NCI-H1436 treated with DMSO at 0.1 percent for 48 hours (cell line): ENCODE measurements at places on chromosomes 5 and 9.

DNA sequence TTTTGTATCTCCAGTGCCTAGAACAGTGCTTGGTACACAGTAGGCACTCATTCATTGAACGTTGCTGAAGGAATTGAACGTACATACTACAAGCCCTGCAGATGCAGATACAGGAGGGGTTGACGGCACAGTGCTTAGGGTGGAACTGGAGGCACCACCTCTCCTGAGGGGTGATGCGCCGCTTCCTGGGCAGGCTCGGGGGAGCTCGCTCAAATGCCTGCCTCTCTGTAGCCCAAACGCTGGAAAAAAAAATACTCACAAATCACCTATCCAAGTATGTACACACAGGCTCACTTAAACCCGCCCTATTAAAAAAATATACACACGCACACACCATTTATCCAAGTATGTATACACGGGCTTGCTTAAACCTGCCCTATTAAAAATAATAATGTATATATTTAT, 536 bp upstream of the COMMD10 start:
- DNase-seq: no peak

- DNase-seq: no peak
These were observed 417.4 kb upstream of the RIOK2 start for GRCh38 chr5:97600486-97600885.

DNA sequence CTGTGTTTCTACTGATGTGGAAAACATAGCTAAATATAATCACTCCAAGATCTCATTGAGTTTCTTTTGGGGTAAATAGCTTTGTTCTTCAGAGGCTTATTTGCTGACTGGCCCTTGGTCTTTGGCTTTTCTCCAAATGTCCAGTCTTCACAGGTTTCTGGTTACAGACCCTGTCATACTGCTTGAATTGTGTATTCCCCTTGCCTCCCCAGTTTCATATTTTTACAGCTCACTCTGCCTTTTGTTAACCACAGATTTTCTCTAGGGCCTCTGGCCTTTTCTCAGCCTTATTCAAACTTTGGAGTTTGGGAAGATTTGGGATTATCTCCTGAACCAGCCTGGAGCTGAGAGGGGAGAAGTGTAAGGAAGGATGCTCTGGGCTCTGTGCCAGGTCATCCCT, 23.9 kb downstream of the ISOC1 start:
- DNase-seq: no peak

- peak; percentile 1 for DNase-seq
These were observed at the start of gene WDR41 for GRCh38 chr5:77491783-77492652. Gene WDR41 (minus strand): TSS chr5:77492316. CDS start chr5:77492220, 96 bp downstream.

DNA sequence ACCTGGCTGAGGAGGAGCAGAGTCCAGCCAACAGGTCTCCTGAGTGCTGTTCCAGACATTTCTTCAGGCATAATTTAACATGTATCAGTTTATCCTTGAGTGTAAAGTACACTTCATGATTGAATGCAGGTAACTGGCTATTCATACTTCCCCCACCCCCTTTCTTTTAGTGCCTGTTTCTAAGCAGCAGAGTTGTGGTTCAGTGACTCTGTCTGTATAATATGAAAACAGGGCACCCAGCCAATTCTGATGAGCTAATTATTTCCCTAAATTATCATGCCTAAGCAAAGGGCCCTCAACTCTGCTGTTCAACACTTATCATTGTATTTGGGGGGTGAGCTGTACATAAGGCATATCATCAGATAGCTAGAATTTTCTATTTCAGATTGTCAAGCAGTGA, 51.9 kb upstream of the ZSWIM6 start:
- peak; percentile 81 for DNase-seq

DNA sequence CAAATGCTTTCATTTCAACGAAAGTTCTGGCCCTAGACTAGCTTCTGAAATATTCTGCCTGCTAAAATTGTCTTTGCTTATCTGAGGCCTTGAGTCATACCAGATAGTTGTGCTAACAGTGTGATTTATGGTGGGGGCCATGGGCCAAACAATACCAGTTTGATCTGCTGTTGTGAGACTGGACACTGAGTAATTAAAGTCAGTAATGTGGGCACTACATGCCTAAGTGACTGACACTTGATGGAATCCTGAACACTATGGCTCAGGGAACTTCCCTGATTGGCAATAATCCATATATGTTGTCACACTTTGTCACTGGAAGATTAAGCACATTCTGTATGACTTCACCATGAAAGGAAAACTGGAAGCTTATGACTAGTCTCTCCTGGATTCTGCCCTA, 127.6 kb upstream of the CYLC2 start:
- no peak for DNase-seq

DNA sequence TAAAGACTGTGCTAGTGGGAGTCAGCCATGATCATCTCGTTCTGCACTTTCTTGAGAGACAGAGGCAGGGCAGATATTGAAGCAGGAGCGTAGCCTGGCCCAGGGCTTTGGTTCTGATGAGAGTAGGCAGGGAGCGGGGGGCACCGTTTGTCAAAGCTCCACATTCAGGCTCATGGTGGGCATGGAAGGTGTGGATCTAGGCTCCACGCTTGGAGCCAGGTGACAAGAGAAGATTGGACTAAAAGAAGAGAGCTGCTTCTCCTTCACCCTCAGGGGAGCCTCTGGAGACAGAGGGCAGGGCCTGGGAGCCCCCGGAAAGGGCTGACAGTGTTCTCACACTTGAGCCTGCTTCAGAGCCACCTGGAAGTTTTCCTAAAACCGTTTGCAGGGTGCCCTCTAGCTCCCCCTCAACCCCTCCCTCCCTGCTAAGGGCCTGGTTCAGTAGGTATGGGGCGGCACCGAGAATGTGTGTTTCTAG, 24.7 kb upstream of the FCN2 start:
- DNase-seq: no peak

DNA sequence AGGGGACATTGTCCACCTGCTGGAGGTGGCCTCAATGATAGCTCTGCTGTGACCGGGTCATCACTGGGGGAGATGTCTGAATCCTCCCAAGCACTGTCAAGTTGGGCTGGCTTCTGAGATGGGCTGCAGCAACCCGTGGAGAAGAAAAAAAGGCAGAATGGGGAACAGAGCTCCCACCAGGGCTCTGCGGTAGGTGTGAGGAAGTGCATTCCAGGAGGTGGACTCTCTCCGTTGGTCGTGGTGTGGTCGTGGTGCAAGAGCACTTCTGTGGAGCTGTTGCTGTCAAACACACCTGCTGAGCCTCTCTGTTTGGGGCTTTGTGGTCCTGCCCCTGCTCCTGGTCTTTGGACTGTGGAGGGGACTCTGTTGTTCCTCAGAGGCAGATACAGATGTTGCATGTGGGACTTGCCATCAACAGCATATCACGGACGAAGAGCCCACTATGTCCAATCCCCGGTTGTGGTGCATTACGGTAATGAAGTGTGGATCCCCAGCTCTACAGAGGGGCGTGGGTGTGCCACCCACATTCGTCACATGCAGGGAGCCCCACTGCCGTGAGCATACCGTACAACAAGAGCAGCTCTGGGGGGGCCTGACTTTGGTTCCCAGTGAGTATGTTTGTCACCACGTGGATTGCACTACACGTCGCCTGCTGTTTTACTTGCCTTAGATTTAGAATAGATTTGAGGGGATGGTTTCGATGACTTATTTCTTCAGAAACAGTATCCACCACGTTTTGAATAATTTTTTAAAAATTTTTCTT, 36.0 kb upstream of the PITX1 start:
- no peak for DNase-seq

- no peak for DNase-seq
These were observed 23.2 kb downstream of the TSPAN17 start for GRCh38 chr5:176670449-176670848.

- no peak for DNase-seq
These were observed 405.1 kb upstream of the ADAMTSL1 start for GRCh38 chr9:18068900-18069299.
